ENCODE measurements at places on chromosomes 3 and 15.

GRCh38 chr3:119631516-119631915 is 28.9 kb downstream of the POPDC2 start:
- no peak for DNase-seq

DNA sequence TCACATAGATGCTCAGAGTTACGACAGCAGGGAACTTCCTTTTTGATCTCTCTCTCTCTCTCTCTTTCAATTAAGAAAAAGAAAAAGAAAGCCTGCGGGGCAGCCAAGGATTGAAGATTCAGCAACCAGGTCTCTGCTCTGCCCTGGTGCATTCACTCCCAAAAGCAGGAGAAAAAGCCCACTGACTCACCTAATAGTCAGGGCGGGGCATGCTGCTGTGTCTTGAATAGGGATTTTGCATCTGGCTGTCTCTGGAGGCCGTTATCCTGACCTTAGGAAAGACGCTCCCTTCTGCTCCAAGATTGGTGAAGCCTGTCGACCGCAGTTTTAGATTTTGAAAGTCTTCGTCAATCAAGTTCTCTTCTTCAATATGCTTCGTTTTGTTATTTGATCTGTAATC is 20.8 kb upstream of the ITGB5 start:
- DNase-seq, result no peak

DNA sequence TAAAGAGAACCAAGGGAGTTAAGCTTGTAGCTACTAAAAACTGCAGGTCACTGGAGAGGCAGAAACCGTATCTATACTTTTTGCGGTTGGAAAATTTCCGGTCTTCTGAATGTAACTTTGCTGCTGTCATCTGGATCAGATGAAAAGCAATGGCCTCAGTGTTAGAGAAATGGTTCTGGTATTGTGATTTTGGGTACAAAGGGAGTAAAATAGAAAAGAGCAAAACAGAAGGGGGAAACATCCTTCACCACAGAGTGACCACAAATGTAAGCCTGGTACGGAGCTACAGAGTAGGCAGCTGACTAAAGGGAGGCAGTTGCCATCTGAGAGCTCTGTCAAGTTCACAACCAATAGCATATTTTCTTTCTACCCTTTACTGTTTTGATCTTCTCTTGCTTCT is 5.6 kb downstream of the CD96 start:
- no peak for DNase-seq

- no peak for DNase-seq
Observed at GRCh38 chr3:175386630-175387029, 527.5 kb downstream of the NAALADL2 start.

GRCh38 chr15:78360367-78360801 is 20.2 kb downstream of the CRABP1 start:
- DNase-seq, result no peak

DNA sequence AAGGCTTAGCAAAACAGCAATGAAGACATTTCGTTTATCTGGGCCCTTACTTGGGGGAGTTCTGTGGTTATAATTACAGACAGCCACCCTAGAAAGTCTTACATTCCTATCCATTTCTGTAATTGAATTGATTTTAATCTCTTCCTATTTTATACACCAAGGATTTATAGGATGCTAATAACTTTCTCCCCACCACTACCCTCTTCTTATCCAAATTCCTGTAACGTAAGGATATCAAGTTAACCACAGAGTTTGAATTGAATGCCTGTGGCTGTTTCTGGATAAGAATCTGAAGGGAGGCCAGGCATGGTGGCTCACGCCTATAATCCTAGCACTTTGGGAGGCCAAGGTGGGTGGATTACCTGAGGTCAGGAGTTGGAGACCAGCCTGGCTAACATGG is 78.6 kb downstream of the MLH1 start:
- no peak for DNase-seq

- DNase-seq, result no peak
Observed at GRCh38 chr15:101444807-101445508, 44.5 kb downstream of the PCSK6 start.

DNA sequence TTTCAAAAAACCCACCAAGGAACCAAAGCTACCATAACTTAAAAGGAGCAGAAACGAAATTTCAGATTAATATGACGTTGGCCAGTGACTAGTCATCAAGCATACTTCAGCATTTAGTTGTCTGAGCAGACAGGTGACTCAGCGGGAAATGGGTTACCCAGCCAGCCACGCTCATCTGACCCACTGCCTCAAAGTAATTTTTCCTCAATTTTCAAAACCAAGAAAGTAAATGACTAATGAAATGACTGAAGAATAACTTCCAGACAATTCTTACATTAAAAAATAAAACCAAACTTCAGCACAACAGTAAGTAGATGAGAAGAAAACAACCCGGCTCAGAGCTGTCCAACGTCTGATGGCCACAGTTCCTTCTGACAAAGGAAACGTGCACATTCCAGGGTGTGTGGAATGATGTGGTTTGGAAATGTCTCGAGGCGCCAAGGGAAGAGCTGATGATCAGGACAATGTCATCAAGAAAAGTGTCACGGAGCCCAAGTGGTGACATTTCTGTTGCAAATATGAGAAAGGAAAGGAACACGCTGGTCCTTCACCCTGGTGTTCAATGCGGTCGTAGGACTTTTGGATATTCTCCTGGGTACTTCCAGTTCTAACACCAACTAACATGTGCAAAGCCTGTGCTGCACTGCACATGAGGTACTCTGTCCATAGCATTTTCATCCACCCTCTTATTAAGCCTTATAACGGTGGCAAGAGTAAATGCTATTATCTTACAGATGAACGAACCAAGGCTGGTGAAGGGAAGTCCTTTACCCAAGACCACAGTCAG is 79.1 kb downstream of the FOXP1 start:
- DNase-seq, result no peak
